ENCODE measurements at places on chromosomes 6 and 20.

GRCh38 chr6:91708534-91708933, 1121.7 kb upstream of the MAP3K7 start:
- no peak for DNase-seq

DNA sequence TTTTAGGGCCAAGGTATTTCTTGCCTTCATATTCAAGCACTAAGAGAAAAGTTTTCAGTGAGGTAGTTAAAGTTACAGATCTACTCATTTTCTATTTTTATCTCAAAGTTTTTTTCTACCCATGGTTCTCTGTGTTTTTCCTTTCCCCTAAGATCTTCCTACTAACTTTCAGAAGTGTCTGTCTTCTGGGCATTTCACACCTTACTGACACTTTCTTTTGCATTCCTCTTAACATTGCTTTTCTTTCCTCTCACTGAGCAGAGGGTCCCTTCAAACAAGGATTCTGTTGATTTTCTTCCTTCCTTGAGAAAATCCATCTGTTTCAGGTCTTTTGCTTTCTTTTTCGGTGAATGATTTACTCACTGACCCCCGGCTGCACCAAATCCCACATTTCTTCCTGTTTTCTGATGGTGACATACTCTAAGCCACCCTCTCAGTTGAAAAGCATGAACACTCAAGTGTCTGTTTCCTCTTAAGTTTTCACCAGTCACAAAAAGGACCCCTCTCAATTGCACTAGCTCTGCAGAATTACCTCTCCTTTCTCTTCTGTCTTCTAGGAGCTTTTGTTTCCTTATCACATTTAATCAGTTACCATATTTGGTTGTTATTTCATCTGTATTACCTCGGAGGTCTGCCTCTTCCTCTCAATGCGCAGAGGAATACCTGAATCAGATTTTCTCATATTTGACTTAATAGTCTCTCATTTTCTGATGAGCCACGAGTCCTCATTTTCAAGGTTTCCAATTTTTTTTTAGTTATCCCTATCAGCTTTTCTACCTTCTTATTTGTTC, 73.5 kb upstream of the RNF217 start:
- DNase-seq, result no peak

- DNase-seq, result no peak
Measured at GRCh38 chr6:158849899-158850806, 31.0 kb upstream of the EZR start.

- no peak for DNase-seq
Measured at GRCh38 chr6:44678252-44678935, 290.9 kb downstream of the CDC5L start.

DNA sequence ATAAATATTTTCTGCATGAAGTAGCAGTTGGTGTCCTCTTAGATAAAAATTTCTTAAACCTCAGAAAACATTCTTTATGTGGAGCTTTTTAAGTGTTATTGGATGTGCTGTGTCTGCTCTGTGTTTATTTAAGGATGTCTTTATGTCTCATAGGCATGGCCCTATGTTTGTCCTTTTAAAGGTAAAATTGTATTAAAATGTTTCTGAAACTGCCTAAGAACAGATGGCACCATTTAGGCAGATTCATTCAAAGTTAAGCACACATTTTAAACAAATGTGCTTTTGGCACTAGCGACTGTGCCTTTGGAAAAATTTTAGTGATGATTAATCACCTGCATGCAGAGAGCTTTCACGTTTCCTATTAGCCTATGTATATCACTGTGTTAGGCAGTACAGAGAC, 125.2 kb downstream of the KIF6 start:
- DNase-seq, result no peak

DNA sequence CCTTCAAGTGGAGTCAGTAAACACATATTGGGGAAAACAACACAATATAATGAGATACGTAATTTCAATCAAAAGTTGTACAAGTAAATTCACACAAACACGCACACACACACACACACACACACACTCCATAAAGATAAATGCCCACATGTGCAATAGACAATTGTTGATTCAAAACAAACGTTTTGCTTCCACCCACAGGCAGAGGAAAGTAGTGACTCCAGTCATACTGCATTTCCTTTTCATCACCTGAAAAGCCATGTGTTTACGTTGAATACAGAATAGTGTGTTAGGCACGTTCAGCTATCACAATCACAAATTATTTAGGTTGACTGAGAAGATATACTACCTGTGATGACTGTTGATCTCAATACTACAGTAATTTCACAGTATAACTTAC, 443.8 kb upstream of the MANEA start:
- DNase-seq, result no peak

DNA sequence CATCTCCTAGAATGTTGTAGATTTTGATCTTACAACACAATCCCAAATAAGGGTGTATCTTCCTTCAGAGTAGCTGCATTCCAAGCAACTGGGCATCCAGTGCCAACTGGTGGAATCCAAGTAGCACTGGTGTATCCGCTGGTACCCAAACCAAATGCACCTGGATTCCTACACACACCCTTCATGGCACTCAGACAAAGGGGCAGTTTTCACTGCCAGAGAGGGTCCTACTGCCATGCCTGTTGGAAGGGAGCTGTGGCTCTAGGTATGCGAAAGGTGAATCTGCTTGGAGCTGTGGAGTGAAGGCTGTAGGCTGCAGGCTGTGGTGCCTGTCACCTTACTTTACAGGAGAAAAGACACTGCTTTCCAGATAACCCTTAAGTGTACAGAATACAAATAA, 17.0 kb upstream of the CLDN20 start:
- no peak for DNase-seq

DNA sequence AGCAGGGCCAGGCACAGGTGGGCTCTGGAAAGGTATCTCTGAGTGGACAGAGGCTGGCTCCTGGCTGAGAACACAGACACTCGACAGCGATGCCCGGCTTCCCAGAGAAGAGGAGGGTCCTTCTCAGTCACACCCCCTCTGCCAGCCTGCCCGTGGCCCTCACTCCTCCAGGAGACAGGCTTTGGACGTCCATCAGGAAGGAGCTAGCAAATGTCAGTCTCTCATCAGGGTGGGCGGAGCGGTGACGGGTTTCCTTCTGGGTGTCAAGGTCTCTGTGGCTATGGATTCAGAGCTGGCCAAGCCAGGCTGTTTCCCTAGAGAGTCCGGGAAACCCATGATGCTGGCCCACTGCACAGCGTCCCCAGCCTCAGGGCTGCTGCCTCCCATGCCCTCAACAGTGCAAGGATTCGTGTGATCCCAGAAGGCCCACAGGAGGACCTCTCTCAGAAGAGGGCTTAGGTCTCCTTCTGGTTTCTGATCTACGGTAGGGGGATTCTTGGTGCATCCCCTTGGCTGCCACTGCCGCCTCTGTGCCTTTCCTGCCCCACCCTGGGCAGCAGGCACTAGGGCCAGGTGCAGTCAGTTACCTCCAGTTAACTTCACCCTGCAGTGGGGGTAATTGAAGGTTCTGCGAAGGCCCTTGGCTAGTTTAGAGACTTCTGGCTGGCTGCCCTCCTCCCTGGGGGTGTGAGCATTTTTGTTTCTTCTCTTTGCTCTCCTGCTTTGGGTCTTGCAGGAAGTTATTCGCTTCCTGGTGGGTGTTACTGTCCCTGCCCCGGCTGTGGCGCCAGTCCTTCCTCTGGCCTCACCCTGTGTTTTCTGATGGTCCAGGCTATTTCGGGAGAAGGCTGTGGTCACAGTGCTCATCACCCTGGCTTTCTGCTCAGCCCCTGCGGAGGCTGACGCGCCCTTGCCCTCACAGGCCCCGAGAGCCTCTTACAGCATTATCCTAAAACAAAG, 80.2 kb downstream of the CDH4 start:
- DNase-seq, result no peak

- DNase-seq, result no peak
Measured at GRCh38 chr20:32189691-32190615, 17.6 kb downstream of the PLAGL2 start.

DNA sequence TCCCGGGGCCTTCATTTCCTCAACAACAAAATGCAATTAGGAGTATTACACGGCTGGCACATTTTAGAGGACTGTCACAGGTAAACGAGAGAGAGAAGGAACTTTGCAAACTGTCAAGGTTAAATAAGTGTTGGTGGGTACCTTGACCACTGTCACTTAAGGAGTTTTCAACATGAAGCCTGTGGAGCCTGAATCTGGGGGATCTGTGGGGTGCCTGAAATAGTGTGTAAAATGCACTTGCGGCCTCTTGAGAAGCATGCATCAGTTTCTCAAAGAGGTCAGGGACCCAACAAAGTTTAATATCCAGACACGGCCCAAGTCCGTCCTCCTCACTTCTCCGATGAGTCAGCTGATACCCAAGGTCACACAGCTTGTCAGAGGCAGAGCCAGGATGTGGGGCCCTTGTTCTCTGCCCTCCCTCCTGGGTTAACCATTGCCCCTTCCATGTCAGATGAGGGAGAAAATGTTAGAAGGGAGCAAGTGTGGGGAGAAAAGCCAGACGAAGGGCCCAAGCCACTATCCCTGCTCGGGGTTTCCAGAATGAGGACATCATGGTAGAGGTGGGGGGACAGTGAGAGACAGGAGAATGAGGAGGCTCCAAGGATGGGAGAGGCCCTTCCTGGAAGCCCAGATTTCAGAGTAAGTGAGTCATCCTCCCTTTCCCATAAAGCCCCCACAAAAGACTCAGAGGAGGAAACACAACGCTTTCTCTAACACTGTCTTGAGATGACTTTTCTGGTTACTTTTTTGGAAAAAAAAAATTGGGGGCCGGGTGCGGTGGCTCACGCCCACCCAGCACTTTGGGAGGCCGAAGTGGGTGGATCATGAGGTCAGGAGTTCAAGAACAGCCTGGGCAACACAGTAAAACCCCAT, 42.2 kb downstream of the C6orf132 start:
- no peak for DNase-seq

DNA sequence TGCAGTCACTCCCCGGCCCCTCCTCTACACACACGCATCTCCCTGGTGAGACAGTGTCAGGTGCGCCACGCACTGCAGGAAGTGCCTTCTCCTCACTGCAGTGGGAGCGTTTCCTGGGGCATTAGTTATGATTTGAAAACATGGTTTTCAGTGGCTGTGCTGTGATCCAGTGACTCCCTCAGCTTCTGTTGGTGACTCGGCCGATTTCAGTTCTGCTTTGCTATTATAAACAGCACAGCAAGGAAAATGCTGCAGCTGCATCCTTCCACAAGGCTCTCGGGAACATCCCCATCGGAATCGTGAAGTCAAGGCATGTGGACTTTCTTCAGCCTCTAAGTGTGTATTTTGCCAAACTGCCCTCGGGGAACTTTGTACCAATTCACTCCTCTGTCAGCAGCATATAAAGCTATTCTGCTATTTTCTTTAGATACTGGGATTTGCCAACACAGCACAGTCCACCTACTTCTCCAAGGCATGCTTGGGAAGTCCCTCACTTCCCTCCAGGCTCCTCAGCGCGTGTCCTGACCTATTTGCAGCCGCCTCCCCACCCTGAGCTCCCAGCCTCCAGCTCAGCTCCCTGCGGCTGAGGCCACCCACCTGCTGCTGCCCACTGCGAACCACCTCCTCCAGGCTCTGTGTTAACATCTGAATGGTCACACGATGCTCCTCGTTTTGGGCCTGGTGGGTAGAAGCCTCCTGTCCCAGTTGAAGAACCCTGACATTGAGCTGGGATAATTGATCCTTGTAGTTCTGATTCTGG, 54.5 kb downstream of the GINS1 start:
- no peak for DNase-seq

GRCh38 chr20:52975803-52976531, 3.8 kb downstream of the TSHZ2 start:
- no peak for DNase-seq

DNA sequence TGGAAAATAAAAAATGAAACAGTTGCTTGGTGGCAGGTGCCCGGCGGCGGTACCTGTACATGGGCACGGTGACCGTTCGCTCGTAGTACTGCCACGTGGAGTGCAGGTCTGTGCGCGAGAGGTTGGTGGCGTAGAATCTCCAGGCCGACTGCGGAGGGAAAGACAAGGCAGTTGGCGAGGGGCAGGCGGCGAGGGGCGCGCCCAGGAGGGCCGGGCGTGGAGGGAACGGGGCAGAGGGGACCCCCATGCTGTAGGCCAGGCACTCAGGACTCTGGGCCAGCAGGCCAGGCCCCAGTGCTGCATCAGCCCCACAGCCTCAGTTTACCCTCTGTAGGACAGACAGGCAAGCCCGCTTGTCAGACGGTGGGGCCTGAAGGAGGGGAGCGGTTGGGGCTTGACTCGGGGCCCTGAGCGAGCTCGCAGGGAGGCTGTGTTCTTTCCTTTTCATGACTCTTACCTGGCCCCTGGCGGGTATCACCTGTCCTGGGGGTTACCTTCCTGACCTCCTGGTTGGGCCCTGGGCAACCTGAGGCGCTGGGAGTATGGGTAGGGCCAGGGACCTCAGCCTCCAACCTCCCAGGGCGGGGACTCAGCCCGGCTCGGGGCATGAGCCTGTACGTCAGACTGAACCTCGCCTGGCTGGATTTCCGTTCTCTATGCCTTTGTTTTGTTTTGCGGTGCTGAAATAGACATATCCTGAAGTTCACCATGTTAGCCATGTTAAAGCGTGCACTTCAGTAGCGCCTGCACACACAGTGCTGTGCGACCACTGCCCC, 38.5 kb downstream of the KCNQ2 start:
- no peak for DNase-seq

- DNase-seq, result no peak
Measured at GRCh38 chr6:123770247-123770949, 33.3 kb upstream of the NKAIN2 start.

DNA sequence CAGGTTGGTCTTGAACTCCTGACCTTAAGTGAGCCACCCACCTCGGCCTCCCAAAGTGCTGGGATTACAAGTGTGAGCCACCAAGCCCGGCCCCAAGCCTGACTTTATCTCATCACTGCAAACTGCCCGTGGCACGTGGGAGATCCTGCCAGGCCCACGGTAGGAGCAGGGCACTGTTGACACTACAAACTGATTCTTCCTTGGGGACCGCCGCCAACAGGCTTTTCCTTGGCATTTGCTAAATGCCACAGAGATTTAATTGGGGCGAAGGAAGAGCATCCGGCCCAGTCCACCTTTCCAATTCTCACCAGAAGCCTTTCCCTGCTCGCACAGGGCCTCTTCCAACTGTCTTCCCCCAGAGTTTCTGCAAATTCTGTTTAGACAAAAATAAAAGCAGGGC, 11.0 kb downstream of the ATP9A start:
- DNase-seq, result no peak

DNA sequence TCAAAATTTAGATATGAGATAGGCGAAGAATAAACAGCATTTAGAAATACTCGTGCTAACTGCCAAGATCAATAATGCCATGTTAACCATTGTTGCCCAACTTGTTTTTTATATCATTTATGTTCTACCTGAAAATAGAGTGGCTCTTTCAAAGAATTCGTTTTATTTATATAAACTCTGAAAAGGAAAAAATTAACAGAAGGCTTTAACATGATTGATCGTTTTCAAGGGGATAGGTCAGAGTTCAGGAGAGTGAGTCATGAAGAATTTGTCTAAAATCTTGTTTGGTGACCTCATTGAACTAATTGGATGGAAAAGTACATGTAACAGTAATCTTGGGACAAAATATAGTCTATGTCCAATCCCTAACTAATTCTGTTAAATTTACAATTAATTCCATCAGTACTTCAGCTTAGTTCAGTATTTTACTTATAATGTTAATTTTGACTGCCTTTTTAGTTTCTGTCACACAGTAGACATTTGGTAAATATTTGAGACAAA, 11.1 kb upstream of the ELOVL2 start:
- DNase-seq, result no peak

GRCh38 chr20:1788044-1788443, 107.2 kb upstream of the SIRPA start:
- DNase-seq, result no peak

GRCh38 chr6:45428727-45429126, 51.0 kb upstream of the SUPT3H start:
- no peak for DNase-seq

Data from putamen (tissue), 1 donor.